NCI-H1092 treated with DMSO at 0.1 percent for 48 hours (cell line): ENCODE measurements at places on chromosomes 12 and 14.

DNA sequence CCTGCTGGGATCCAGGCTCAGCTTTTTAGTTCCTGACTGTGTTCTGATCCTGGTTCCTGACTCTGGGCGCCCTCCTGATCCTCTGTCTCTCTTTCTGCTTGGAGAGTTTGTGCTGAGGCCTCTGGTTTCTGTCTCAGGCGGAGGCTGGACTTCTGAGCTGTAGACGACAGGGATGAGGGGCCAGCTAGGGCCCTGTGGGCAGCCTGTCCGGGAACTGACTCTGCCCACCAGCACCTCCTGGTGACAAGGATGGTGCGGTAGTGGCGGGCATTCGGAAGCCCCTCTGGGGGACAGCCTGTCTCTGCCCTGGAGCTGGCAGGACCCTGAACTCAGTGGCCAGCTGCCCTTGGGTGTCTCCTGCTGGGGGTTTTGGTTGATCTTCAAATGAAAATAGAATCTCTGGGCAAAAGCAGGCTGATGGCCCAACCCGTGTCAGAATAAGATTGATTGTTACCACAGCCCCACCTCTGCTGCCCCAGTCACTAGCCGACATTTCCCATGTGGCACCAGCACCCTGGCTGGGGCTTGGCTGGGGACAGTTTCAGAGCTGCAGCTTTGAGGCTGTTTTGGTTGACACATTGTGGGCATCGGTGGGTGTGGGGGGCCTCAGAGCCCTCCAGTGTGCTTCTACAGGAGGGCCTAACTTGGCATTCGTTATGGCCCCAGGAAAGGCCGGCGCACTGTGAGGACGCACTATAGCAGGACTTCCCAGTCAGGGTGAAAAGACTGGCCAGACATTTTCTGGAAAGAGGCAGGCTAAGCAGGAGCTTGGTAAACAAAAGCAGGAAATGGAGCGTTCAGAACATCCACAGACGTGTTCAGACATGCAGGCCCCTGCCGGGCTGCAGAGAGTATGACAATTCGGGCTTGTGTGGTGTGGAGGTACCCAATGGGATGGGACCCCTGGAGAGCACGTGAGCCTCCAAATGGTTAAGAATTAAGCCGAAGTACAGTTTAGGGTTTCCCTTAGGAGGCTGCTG, 16.2 kb downstream of the KRT80 start:
- peak; percentile 10 for DNase-seq

- no peak for DNase-seq
Measured at GRCh38 chr14:103718572-103718971, 3.0 kb downstream of the ZFYVE21 start.

- no peak for DNase-seq
Measured at GRCh38 chr12:32163596-32163995, 56.9 kb downstream of the BICD1 start.

GRCh38 chr14:94203473-94204210, 29.5 kb downstream of the PPP4R4 start:
- no peak for DNase-seq

DNA sequence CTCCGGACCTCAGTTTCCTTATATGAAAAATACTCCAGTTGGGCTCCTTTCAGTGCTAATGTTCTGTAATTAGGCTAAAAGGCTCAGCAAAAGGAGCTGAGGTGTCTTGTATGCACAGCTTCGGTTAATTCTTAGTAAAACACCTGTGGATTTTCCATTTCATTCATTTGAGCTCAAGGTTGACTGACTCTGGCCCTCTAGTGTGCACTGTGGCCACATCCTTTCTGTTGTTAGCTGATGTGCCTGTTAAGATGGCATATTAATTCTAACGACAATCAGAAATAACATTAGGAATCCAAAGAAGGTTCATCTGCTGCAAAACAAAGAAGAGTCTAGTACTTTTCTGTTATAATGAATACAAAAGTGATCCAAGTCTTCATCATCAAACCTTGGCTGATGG, 45.6 kb downstream of the UNC79 start:
- no peak for DNase-seq

DNA sequence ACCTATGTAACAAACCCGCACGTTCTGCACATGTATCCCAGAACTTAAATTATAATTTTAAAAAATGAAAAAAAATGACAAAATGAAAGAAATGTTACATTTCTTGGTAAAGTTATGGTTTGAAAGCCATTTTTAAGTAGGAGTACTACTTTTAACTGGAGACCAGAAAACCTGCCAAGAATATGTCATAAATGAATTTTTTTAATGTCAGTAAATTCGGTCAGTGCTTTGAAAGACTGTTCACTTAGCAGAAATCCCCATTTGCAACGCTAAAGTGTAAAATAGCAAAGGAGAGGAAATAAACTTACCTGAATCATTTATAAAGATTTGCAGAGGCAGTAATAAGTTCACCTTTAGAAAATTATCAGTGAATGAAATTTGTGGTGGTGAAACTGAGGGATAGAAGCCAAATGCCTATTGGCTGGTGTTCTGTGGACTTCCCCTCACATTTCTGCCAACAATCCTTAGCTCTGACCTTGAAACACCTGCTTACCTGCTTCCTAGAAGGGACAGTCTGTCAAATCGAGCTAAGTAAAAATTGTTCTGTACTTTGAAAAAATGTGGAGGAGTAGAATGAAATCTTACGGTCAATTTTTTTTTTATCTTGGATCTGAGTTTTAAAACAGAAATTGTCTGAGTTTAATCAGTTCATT, 714.2 kb downstream of the SLC6A15 start:
- DNase-seq, result no peak

DNA sequence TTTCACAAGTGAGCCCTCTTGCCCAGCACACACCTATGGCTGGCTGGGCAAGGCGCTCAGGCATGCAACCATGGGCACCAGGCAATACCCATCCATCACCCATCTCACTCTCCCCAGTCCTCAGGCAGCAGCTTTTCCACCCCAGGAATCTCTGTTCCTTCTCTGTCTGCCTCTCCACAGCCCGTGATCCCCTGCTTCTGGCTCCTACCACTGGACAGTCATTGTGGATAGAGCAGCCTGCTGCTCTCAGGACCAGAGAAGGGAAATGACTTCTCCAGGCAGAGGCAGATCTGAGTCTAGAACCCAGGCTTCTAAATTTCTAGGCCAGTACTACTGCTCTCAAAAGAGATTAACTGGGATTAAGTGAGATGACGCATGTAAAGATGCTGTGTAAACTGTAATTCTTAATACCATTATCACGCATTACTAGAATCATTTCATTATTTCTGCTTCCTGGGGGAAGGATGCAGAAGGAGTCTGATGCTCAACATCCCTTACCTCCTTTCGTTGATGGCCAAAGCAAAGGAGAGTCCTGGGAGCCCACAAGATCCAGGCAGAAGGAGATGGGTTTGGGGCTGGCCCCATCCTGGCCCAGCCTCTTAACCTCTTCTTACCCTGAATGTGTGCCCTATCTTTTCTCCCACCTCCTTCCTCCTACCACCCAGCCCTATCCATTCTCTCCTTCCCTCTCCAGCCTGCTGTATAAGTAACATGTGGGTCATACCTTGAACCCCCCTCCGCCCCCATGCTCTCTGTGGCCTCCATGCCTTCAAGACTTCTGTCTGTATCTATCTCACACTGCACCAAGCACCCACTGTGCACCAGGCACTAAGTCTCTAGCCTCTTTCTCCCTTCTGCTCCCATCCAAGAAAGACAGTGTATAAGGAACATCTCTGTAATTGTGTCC, 4.8 kb upstream of the AQP5 start:
- no peak for DNase-seq
